ENCODE measurements at places on chromosomes 5 and 9.

- DNase-seq = no peak
These were observed 218.4 kb downstream of the ACTL7B start for GRCh38 chr9:108637340-108637739.

DNA sequence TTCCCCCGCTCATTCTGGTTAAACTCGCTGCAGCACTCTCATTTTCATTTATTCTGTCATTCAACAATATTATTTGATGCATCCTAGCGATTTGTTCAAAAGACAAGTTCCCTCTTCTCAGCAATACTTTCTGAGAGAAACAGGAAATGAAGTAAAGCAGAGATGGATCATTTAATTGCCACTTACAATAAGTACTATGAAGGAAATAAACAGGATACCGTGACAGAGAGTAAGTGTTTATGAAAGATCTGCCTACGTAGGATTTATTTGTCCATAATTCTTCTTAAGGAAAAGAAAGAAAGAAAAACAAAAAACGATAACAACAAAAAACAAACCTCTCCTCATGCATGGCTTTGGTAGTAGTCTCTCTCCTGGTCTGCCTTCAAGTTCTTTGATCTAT lies 406.8 kb upstream of the ZNF608 start:
- no peak for DNase-seq

GRCh38 chr9:25948182-25948581 lies 269.9 kb upstream of the TUSC1 start:
- no peak for DNase-seq

GRCh38 chr5:133274597-133274935 lies 222.8 kb downstream of the HSPA4 start:
- peak; percentile 42 for DNase-seq

DNA sequence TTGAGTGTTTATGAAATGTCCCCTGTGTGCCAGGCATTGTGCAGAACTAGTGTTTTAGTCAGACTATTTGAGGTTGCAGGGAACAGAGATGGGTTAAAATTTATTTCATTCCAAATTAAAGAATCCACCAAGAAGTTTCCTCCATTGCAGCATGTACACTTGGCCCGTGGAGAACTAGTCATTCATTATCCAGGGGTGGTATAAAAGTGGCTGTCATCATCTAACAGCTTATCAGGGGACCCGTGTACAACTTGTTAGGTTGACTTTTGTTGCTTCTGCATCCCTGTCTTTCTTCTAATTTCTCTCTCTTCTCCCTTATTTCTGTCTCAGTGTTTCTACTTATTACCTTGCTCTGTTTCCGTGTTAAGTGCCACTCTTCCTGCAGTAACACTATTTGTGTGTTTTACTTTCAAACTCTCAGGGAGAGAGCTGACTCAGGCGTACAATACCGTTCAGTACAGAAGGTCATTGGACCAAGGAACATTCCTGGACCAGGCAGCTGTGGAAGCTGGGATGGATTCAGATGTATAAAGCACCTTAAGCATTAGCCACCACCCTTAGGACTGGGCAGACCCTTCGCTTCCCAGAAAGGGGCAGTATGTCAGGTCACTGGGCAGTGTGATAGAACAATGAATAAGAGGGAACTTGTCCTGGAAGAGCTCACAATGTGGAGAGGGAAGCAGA lies 36.1 kb downstream of the MAP3K1 start:
- DNase-seq = peak; percentile 85
